HS-27A (cell line): ENCODE measurements at places on chromosomes 7 and 10.

DNA sequence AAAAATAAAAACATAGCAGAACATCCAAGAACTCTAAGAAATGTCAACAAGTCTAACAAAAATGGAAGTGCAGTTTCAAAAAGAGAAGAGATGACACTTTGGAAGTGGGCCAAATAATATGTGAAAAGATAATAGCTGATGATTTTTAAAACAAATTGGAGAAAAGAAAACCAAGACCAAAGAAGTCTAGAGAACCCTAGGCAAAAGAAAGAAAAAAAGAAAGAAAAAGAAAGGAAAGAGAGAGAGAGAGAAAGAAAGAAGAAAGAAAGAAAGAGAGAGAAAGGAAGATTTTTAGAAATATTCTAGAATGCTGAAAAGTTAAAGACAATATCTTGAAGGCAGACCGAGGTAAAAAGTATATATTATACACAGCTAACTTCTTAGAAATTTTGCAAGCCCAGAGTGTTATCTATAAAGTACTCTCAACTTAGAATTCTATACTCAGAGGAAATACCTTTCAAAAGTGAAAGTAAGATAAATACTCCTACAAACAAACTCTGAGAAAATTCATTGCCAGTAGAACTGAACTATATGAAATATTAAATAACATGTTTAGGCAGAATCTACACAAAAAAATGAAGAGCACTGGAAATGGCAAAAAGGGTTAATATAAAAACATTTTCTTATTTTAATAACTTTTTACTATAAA is 138.7 kb upstream of the SMIM30 start:
- DNase-seq, result no peak

DNA sequence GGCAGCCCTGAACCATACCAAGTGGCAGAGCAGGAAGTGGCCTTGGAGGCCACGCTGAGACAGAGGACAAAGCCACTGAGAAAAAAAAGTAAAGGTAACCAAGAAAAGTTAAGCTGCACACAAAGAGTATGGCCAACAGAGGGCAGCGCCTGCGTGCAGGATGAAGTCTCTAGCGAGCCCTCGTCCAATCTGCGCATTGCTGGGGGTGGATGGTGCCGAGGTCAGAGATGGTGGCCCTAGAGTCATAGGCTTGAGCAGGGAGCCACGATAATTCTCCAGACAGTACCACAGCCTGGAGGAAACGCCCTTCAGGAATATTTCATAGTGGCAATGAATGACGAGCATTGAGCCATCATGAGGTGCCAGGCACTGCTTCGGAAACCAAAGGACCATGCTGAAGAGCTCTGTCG is 9.7 kb downstream of the ATP6V0E2 start:
- no peak for DNase-seq

- no peak for DNase-seq
These were observed 249.9 kb upstream of the C7orf33 start for GRCh38 chr7:148340438-148341280.

DNA sequence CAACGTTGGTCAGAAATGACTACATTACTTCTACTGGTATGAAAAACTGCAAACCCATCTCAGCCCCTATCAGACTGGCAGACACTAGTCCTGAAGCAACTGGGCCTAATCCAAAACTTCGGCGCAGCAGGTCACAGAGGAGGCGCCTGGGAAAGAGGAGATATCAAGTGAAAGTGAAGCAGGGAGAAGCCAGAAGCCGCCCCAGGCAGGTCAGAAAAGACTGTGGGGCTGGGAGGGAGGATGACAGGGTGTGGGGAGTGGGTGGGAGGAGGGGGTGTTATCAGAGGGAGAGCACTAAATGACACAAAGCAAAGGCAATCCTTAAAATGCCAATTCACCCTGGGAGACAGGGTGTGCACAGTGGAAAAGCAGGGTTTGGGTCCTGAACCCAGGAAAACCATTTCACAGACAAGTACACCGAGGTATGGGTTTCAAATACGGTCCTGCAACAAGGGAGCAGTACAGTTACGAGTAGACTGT is 731 bp downstream of the CHCHD3 start:
- DNase-seq, result no peak

- DNase-seq, result no peak
These were observed 5.9 kb upstream of the GARIN1A start for GRCh38 chr7:128666200-128666599.

GRCh38 chr10:117926491-117926890 is 120.2 kb downstream of the RAB11FIP2 start:
- DNase-seq, result no peak

GRCh38 chr7:85596827-85597226 is 410.0 kb upstream of the SEMA3D start:
- DNase-seq, result no peak

- DNase-seq, result peak; percentile 61
These were observed 1.5 kb upstream of the LOXL4 start for GRCh38 chr10:98269435-98269912.

- DNase-seq, result no peak
These were observed 52.6 kb downstream of the TRUB1 start for GRCh38 chr10:114990586-114990985.

GRCh38 chr10:51325649-51326048 is 251.4 kb downstream of the PRKG1 start:
- DNase-seq, result no peak

DNA sequence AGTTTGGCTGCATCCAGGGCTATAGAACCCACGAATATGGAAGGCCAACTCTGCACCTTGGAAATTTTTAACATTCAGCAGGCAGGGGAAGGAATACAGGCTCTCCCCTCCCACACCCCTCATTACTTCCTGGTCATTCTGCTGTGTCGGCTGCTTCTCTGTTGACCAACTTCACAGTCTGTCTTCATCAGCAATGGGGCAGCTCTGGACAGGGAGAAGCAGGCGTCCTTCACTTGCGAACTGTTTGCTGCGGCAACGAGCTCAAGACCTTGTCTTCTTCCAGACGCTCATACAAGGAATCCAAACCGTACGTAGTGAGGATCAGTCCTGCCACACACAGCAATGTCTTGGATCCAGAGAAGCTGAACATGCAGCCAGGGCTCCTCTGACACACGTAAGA is 192.2 kb downstream of the DIP2C start:
- DNase-seq, result no peak

DNA sequence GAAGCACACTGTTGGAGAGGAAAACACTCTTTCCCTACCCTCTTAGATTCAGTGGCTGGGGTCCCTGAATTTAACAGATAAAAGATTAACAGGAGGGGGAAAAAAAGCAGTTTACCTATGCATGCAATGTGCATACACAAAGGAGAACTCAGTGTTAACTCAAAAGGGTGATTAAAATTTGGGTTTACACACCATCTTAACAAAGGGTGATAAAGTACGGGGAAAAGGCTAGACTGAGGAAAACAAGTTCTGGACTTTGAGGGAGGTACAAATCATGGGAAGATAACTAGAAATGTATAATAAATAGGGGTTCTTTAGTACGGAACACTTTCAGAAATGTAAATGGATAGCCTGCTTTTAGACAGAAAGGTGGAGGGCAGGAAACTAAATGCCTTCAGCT is 83.1 kb downstream of the SRPK2 start:
- no peak for DNase-seq

GRCh38 chr10:61869041-61869675 is 32.3 kb upstream of the ARID5B start:
- DNase-seq, result no peak

- no peak for DNase-seq
These were observed 58.7 kb upstream of the PFKP start for GRCh38 chr10:3008518-3009195.

GRCh38 chr7:139680676-139681462 is 96.9 kb downstream of the HIPK2 start:
- peak; percentile 81 for DNase-seq

DNA sequence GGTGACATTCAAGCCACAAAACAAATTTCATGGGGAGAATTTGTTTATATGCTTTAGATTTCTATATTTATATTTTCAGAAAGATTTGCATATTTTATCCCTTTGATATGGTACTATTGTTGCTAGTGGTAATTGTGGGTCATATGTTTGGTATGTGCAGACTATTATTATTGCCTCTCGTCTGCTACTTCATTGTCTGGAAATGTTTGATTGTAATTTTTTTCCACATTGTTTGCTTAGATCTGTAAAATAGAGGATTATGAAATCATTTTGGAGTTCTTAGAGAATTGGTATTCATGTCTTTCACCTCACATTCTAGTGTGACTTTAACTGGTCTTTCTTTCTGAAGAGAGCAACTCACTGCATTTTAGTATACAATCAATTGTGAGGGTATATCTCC is 44.7 kb downstream of the MYO3A start:
- no peak for DNase-seq

DNA sequence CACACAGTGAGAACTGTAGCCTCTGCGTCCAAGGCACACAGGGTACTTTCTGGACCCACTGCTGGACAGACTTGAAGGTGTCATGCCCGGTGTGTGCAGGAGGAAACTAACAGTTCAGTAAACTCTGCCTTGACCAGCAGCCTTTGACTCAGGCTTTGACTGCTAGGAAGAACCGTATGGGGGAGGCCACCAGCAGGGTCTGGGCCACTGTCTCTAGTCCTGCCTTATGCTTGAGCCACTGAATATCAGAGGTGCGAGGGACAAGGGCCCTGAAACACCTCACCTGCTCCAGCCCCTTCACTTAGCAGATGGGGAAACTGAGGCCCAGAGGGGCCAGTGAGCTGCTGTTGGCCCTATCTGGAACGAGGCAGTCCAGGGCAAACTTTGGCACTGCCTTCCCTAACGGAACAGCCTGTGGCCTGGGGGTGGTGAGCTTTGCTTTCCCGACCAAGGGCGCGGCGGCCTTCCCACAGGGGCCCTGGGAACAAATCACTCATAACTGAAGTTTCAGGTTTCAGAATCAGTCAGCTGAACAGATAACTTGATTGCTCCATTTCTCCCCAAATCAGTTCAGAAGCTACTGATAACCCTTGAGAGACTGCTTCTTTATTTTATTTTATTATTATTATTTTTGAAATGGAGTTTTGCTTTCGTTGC is 130.0 kb downstream of the FAM53B start:
- DNase-seq, result no peak

GRCh38 chr10:44618910-44619309 is 234.0 kb upstream of the CXCL12 start:
- no peak for DNase-seq

DNA sequence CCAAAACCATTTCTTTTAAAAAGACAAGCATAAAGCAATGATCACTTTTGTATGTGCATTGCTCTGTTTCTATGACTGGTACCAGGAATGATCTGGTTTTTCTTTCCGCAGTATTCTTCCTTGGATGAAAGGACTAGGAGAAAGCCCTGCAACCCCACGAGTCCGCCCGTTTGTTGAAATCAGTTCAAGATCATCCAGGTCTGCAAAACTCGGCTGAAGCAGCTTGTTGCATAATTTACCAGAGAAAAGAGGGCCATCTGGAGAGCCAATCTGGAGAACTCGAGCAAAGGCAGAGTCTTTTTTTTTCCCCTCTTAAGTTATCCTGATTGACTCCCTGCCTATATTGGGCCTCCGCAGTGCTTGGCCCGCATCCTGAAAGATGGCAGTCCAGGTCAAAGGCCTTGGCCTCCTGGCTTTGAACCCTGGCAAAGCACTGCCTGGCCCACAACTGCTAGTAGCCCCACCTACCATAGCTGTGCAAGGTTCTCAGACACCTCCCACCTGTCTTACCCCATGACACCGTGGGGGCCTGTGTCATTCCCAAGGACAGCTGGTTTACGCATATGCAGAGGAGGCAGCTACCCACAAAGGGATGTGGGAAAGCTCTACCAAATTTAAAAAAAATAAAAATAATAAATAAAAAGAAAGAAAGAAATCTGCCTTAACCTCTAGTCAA is 572.2 kb downstream of the INHBA start:
- no peak for DNase-seq

GRCh38 chr7:99365318-99366141 is 9.0 kb upstream of the ARPC1B start:
- no peak for DNase-seq

GRCh38 chr7:100951172-100951571 is 1.8 kb downstream of the MUC3A start:
- DNase-seq, result no peak

- DNase-seq, result no peak
These were observed 171.1 kb upstream of the TMEM196 start for GRCh38 chr7:19944363-19945120.

GRCh38 chr10:27696466-27696865 is 49.2 kb downstream of the MKX start:
- no peak for DNase-seq

GRCh38 chr7:135330088-135330487 is 96.5 kb downstream of the STRA8 start:
- DNase-seq, result no peak

GRCh38 chr10:44422570-44423101 is 37.7 kb upstream of the CXCL12 start:
- no peak for DNase-seq

DNA sequence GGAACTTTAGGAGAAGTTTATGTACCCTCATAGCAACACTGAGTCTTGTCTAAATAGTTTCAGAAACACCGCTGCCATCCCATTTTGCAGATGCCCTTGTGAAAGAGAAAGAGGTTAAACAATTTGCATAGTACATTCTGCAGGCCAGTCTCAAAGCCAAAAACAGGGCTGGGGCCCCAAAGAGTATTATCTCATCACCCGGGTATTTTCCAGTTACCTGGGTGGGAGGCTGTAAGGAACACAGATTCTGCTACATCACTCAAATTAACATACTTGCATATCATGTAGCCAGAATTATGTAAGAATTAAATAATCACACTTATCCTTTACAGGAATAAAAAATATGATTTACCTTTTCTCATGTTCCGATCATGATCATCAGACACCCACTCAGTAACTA is 3.1 kb upstream of the FAM171A1 start:
- no peak for DNase-seq

DNA sequence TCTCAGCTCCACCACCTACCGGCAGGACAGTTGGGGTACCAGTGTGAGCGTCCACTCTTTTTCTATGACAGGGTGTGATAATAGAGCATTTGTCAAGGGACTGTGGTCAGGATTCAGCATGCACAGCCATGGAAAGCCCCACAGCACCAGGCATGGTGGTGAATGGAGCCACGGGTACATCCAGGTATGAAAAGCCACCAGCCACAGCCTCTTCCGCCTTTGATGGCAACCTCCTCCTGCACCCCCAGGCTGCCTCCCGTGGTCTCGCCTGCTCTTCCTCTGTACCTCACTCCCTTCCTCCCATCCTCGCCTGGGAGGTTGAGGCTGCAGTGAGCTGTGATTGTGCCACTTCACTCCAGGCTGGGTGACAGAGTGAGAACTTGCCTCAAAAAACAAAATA is 90.2 kb upstream of the CHST15 start:
- DNase-seq, result no peak

DNA sequence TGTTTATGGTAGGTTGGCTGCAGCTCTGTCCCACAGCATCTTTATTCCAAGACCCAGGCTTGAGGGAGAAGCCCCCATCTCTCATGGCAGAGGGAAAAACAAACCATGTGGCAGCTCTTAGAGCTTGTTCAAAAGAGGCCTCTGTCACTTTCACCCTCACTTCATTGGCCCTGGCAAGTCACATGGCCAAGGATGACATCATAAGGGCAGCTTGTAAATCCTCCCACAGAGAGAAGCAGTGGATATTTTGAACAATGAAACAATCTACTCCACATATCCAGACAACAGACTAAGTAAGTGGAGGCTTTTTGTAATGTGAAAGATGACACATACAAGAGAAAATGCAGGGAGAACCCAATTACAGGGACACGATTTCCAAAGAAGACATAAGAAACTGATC is 108.1 kb downstream of the GRID1 start:
- no peak for DNase-seq

- DNase-seq, result no peak
These were observed 88.7 kb downstream of the UBE2H start for GRCh38 chr7:129864042-129864441.
